ENCODE measurements at places on chromosomes 2 and 18.

DNA sequence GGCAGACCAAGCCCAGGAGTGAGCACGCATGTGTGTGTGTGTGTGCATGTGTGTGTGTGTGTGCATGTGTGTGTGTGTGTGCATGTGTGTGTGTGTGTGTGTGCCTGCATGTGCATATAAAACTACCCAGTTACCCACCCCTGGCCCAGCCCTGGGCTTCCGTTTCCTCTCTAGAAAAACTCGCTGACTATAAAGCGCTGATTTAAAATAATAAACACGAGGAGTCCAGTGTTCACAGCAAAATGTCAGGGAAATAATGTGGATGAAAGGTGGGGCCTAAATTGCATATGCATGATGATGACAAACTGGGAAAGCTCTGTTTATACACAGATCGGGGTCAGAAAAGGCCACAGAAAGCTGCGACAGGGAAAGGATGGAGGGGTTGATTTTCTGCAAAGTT lies 7.5 kb downstream of the ADCY3 start:
- no peak for DNase-seq

DNA sequence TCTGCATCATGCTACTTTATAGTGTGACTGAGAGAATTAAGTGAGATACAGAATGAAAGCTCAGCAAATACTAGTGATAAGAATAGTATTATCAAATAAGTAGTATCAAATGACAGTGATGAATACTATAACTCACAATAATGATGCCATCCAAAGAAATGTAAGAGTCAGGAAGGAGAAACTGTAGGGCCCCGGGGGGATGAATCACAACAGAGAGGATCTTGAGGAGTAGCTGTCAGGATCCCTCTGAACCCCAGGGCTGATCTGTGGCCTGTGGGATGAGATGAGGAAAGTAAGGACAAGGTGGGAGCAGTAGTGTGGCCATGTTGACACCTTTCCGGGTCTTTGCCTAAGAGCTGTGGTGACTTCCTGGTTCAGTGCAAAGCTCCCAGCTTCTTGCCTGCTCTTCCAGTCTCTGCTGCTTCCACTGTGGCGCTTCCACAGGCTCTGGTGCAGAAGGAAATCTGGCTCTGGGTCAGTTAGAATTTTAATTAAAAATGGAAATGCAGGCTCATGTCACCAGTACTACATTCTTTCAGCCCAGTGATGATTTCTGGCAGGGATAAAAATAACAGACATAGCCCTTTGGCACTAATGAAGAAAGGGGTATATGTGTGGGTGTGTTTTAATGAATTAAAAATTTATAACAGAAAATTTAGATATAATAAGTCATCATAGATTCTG lies 166.9 kb downstream of the MYO3B start:
- no peak for DNase-seq

- DNase-seq, result peak; percentile 46
These were observed 3.4 kb upstream of the RTP5 start for GRCh38 chr2:241865957-241866789.

GRCh38 chr18:25795213-25795612 lies 295.2 kb downstream of the SS18 start:
- no peak for DNase-seq

DNA sequence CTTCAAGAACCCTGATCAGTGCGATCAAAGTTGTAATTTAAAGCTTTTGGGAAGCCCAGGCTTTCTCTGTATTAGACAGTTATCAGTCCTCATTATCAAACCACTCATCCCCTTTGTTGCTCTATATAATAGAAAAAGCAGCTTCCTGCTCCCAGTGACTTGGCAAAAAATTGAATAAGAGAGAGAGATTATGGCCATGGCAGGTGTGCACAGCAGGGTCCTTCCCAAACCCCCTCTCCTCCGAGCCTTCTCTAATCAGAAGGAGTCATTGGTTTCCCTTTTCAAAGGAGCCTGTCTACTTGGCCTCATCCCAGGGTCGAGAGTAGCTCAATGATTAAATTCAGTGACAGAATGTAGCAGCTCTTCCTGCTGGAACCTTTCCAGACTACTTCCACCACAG lies 81.5 kb downstream of the SEMA4F start:
- DNase-seq, result no peak
